ENCODE measurements at places on chromosomes 5 and 9. TPM values are rescaled to one million over a fixed set of nuclear protein-coding genes. Genes with fewer than 3 reads are reported as not detected.

- no peak for DNase-seq
These were observed 26.5 kb upstream of the NEK6 start for GRCh38 chr9:124231095-124231737.

GRCh38 chr9:133471551-133472276 is 7.2 kb downstream of the SLC2A6 start:
- no peak for DNase-seq

DNA sequence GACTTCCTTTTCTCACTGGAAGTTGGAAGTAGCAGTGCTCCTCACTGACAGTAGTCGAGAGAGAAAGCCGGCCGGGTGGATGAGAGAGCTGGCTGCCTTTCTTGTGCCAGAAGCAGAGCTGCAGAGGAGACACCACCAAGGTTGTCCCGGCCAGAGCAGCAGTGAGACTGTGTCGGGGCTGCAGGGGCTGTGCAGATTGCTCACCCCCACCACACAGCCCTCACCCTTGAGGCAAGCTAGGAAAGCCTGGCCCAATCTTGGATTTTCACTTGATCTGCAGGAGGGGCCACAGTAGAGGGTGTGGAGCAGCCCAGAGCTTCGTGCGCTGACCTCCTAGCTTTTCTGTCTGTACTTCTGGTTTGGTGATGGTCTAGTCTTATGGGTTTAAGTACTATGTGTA is 9.1 kb downstream of the OSMR start:
- no peak for DNase-seq

GRCh38 chr5:5421149-5421960 is 1.1 kb upstream of the ICE1 start:
- peak; percentile 18 for DNase-seq

GRCh38 chr9:79567671-79568098 is 4.1 kb upstream of the TLE4 start:
- no peak for DNase-seq

DNA sequence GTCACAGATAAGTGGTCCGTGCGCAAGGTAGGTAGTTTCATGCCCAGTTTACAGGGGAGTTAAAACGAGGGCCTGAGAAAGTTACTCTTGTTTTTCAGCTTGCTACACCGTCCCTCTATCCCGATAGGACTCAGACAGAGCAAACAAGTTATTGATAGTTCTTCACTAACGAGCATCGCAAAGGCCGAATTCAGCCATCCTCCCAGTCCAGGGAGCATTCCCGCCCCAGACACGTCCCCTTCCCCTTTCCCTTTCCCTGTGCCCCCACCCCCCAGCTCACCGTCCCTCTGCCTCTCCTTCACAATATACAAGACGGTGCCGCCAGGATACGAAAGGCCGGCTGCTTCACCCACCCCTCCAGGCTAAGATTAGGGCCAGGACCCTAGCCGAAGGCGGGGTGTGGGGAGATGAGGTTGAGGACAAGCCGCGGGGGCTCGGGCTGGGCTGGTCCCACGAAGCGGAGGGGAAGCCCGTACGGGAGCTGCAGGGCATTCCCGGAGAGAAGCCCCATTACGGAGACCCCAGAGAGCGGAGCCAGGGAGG is 599 bp downstream of the KIAA1191 start:
- DNase-seq, result no peak

DNA sequence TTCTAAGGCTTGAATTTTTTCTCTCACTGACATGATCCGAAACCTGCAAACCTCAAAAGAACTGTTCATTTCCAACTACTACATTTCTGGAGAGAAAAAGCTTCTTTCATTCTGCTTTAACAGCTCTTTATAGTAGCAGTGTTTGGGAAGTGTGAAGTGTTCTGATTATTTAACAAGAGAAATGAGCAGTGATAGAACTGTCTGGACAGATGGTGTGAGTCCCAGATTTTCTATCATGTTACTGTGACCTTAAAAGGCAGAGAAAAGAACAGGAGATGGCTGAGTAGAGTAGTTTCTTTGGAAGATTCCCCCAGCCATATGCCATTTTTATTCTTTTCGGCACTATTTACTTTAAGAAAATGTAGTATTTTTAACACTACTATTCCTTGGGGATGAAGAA is 41.3 kb upstream of the TAL2 start:
- no peak for DNase-seq

GRCh38 chr9:137198051-137198901 is 2.3 kb downstream of the TPRN start:
- DNase-seq, result no peak

GRCh38 chr5:32866138-32866537 is 155.0 kb downstream of the NPR3 start:
- DNase-seq, result no peak

DNA sequence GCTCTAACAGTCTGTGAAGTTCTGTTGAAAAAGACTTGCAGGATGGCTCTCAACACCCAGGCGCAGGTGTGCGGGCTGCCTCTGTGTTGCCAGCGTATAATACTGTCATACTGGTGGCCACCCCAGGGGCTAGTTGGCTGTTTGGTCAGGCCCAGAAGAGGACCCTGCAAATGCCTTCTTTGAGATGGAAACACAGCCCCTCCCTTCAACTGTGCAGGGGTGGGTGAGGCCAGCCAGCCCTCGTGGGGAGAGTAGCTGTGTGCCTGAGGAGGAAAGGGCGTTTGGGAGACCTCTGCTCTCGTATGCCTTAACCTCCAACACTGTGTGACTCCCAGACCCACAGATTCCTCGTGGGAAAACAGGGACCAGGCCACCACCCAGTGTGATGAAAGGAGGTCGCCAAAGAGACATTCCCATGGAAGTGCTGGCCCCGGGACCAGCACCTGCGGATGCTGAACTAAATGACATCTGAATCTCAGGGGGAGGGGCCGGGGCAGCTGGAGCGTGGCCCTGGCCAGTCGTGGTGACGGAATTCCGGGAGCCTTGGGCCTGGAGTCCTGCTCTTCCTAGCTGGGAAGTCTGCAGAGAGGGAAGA is 11.3 kb upstream of the SCGB3A1 start:
- DNase-seq, result no peak

DNA sequence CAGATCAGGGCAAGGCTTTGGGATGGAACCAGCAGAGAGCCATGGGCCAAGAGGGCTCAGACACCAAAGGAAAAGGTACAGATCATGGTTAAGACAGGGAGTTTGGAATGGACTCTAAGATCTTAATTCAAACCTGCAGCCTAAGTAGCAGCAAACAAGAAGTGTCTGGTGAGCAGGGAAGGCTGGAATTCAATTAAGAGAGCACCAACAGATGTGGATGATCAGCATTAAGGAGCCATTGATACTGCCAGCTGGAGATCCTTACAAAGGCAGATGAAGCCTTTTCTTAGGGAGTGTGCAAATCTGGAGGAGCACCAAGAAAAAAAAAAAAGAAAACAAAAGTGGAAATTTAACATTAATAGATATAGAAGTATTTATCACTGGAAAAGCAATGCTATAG is 516.8 kb downstream of the RASEF start:
- DNase-seq, result no peak

DNA sequence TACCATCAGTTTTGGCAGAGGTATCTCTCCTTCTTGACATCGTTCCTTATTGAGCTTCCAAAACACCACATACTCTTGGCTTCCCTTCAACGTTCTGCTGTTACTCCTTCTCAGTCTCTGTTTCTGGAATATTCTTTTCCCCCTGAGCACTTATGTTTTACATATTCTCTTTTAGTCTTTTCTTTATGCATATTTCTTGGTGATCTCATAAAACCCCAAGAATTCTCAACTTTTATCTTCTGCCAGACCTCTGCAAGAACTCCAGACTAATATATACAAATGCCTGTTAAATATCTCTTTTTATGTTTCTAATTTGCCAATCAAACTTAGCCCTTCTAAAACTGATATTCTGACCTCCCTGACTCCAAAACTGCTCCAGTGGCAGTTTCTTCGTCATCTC is 453.4 kb upstream of the CTNND2 start:
- DNase-seq, result no peak

- no peak for DNase-seq
These were observed 6.1 kb upstream of the ERMP1 start for GRCh38 chr9:5838884-5839571.

- DNase-seq, result no peak
These were observed 176.3 kb upstream of the SEMA6A start for GRCh38 chr5:116750631-116751580.

DNA sequence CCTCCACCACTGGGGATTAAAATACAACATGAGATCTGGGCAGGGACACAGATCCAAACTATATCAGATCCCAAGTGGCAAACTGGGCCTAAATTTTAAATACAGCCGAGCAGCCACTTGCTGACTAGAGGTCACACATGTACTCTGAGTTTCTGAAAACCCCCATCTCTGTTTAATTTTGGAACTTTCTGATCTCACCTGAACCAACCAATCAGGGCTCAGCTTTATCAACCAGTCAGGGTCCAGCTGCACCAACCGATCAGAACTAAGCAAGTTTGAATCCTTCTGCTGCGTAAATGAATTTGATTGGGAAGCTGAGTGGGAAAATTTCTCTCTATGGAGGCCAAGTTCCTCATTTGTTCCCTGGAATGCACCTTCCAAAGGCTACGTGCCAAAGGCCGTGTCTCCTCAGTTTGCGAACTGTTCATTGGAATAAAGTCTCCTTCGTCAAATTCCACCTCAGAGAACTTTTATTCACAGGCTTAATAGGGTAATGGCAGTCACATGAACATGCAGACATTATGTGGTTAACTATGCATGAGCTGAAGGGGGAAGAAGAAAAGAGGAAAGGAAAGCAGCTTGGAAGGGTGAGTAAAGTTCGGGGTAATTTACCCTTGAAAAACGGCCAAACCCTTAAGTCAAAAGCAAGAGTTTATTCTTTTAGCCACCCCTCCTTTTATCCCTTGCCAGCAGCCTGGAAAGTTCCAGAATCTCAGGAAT is 3.7 kb downstream of the CD180 start:
- DNase-seq, result no peak

DNA sequence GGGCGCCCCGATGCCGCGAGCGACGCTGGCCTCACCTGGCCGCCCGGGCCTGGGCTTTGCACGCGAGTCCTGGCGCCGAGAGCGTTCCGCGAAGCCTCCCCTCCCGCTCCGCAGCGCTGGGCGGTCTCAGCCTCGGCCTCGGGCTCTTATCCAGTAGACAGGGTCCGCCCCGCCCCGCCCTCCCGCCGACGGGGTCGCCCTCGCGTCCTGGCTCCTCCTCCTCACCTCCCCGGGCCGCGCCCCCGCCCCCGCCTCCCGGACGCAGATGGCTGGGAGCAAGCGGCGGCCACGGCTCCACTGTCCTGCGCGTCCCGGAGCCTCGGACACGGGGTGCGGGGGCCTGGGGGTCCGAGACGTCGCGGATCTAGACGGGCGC is at the start of gene SLC6A3:
Gene SLC6A3 (minus strand): TSS at position 128 of the 376 bp plus-strand sequence. CDS start 2,243 bp downstream, outside the sequence.
- DNase-seq, result no peak

GRCh38 chr5:98397081-98397480 is 376.4 kb upstream of the RGMB start:
- no peak for DNase-seq

DNA sequence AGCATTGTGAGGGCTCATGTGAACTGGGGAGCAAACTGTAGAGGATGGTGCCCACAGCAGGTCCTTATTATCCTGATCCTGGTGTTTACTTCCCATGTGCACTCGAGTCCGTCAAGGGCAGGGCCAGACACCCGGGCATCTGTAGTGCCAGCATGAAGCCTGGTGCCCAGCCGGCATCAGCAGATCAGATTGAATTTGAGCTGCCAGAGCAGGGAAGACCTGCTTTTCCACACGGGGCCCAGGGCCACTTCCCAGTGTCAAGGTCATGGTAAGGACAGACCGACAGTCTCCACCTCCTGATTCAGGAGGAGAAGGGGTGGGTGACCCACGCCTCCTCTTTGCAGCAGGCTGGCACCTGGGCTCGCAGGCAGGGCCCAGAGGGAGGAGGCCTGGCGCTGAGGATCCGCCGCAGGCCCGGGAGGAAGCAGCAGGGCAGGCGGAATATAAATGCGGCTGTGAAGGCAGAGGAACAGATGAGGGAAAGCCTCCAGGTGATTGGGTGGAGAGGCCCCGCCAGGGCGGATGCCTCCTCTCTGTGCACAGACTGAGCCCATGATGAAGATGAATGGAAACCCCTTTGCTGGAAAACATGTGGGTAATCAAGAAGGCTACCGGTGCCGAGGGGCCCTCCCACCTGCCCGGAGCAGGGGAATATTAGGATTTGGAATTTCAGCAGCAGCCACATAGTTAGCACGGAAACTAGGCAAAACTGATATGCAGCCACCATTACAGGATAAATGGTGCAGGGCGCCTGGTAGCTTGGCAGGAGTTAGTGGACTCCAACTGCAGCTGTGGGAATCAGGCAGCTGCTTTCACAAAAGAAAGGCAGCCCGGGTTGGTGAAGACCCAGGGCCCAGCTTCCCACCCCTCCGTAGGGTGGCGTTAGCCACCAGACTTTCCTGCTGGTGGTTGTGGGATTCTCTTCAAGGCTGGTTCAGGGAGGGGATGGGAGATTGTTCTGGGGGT is 114.9 kb downstream of the GAPVD1 start:
- DNase-seq, result no peak

GRCh38 chr5:138927979-138928378 is 52.8 kb upstream of the LRRTM2 start:
- DNase-seq, result no peak

GRCh38 chr5:55592388-55593114 is 57.8 kb upstream of the PLPP1 start:
- no peak for DNase-seq

- DNase-seq, result peak; percentile 67
These were observed 112.9 kb upstream of the LMX1B start for GRCh38 chr9:126500600-126501382.

DNA sequence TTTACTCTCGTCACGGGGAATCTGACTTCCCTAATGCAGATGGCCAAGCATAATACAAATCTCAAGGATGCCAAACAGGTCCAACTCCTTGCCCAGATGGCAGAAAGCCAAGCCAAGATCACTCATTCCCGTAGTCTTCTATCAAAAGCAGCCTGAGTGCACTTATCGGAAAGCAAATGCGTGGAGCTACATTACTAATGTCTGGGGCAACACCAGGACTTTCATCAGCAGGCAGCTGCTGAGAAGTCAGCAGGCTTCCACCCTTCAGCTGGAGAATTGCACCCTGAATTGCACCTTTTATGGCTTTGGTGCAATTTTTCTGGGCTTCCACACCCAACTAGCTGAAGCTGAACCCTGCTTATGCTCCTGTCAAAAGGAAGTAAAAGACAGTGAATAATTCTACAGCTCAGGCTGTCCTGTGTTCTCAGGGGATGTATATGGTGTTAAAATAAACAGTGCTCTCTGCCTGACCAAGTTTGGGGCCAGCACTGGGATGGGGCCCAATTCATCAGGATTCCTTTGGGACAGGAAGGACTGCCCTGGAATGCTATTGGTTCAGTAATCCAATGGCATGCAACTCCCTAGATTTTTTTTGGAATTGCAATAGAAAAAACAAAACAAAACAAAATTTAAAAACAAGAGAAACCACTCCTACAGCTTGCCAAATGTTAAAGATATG is 92.6 kb downstream of the DPYSL3 start:
- DNase-seq, result no peak

OR13C8 gene
- not detected for total RNA-seq

PCDHA10 gene
- not detected for total RNA-seq

CARTPT gene
- not detected for total RNA-seq

AJM1 gene
- 5.7 TPM for total RNA-seq

LECT2 gene
- total RNA-seq, result not detected

PSMB7 gene
- 75.8 TPM for total RNA-seq

QRFP gene
- not detected for total RNA-seq

FOXD4L5 gene
- total RNA-seq, result not detected

DND1 gene
- total RNA-seq, result 3.4 TPM

SPINK6 gene
- not detected for total RNA-seq

UBQLN1 gene
- total RNA-seq, result 98.1 TPM

PSD2 gene
- not detected for total RNA-seq

PRRT1B gene
- total RNA-seq, result not detected

SNX18 gene
- 31.8 TPM for total RNA-seq

FSD1L gene
- 0.50 TPM for total RNA-seq

WWC1 gene
- total RNA-seq, result 1.6 TPM

INSL4 gene
- total RNA-seq, result not detected

SPACA9 gene
- 2.0 TPM for total RNA-seq
